ENCODE measurements at places on chromosomes 1 and 21. TPM values are rescaled to one million over a fixed set of nuclear protein-coding genes. Genes with fewer than 3 reads are reported as not detected.

DNA sequence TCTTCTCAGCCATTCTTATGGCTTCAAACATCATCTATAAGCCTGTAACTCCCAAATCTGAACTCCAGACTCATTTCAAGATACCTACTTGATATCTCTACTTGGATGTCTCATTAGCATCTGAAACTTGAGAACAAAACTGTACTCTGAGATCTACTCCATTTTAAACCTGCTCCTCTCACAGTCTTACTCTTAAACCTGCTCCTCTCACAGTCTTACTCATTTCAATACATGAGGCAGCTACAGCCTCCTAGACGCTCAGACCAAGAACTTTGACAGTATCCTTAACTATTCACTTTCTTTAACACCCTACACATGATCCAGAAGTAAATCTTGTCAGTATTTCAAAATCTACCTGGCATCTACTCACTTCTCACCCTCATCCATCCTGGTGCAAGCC, 54.3 kb downstream of the NBPF6 start:
- H3K27me3 ChIP-seq = no peaks in the 10 kb centered on the region
- H3K27ac ChIP-seq = no peak overlapping the region
- DNase-seq = no peak

- no peaks in the 10 kb centered on the region for H3K36me3 ChIP-seq
- no peaks in the 10 kb centered on the region for H3K27me3 ChIP-seq
- peaks cover 19% of the 10 kb centered on the region for H3K4me1 ChIP-seq
- no peak overlapping the region for H3K27ac ChIP-seq
Measured at GRCh38 chr21:37654596-37654995, 261.7 kb downstream of the KCNJ6 start.

- no peaks in the 10 kb centered on the region for H3K36me3 ChIP-seq
- DNase-seq = no peak
- no peaks in the 10 kb centered on the region for H3K27me3 ChIP-seq
- H3K27ac ChIP-seq = no peak overlapping the region
Measured at GRCh38 chr1:114023377-114023776, 44.1 kb downstream of the OLFML3 start.

ACKR1 gene
- 146 TPM for total RNA-seq

CALML6 gene
- total RNA-seq = 0.90 TPM
